ENCODE measurements at places on chromosomes 7 and 10.
A peak's percentile ranks its signal among the peaks of the same experiment; 100 is the strongest.

DNA sequence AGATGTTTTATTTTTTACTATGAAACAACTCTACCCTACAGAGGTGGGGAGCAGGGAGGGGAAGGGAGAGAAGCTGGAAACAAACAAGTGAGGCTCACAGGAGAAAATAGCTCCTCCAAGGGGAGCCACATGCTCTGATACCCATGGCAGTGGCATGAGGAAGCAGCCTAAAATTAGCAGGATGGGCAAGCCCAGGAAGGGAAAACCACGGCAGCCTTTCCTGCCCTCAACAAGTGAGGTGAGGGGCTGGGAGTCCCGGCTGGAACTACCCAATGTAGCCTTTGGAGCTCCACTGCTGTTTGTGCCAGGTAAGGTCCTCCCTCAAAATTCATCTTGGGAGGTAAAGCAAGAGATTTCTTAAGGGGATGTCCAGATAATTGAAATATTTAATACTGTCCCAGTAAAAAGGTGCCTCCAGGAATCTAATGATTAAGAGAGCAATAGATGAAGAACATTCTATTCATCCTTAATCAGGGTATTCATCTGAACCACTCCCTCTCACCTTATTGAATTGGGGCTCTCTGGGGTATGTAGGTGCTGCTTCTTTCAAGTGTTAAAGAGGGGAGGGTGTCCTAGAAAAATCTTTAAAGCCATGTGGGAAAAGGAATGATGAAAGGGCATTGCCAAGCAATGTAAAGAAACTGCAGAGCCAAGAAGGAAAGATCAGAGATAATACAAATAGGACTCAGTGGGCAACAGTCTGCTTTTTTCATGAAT, 12.8 kb upstream of the HERC4 start:
- DNase-seq: no peak

DNA sequence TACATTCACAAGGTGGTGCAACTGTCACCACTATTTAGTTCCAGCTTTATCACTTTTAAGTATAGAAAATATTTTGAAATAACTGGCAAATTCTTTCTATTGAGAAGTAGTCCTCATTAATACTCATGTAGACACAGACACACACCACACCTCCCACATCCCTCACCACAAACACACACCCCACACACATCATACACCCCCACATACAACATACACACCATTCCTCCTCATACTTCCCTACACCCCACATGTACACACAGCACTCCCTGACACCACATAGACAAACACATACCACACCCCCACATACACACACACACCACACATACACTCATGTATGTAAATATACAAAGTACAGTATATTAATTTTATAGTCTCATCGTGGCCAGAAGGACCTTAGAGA, 178.8 kb downstream of the LRMDA start:
- no peak for DNase-seq

GRCh38 chr10:28307267-28307666, 4.4 kb upstream of the MPP7 start:
- no peak for DNase-seq

GRCh38 chr10:86423739-86424138, 57.1 kb upstream of the GRID1 start:
- no peak for DNase-seq

DNA sequence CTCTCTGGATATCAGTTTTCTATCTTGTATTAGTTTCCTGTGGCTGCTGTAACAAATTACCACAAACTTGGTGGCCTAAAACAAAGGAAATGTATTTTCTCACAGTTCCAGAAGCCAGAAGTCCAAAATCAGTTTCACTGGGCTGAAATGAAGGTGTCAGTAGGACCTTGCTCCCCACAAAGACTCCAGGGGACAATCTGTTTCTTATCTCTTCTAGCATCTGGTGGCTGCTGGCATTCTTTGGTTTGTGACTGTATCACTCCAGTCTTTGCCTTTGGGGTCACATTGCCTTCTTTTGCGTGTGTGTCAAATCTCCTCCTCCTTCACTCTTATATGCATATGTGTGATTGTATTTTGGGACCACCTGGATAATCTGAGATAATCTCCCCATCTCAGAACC, 153.0 kb upstream of the PRPS1L1 start:
- no peak for DNase-seq

- no peak for DNase-seq
Observed at GRCh38 chr7:22564511-22565045, 64.6 kb upstream of the STEAP1B start.

DNA sequence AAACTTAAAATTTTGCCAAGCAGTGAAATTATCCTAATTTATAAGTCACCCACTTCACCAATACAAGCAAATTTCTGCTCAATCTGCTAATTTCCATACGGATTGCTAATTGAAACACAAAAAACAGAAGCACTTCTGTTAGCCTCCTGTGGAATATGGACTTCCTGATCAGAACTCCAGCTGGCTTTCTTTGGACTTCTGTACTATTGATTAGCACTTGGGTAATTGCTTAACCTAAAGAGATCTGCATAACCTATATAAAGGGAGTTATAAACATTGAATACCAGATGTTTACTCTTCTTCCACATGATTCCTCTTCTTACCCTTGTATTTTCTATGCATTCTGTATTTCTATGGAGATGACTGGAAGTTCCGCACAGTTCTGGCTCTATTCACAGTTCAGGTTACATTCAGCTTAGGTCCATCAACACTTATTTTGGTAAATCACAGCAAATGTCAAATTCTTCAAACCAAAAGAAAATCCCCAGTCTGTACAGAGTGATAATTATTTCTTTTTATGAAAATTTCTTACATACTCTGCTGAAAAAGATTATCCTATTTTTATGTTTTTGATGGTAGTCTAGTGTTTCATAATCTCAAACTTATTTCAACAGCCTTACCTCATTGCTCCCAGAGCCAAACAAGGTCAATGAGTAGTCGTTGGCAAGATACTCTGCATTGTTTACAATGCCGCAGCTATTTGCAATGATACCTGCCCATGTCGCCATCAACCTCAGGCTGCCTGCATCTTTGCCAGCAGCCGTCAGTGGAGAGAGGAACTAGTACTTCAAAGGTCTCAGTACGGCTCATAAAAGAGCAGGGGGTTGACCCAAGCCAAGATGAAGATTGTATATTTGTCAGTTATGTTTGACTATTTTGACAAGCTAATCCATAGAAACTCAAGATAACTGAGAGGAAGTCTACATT, 225.6 kb downstream of the AHR start:
- no peak for DNase-seq

DNA sequence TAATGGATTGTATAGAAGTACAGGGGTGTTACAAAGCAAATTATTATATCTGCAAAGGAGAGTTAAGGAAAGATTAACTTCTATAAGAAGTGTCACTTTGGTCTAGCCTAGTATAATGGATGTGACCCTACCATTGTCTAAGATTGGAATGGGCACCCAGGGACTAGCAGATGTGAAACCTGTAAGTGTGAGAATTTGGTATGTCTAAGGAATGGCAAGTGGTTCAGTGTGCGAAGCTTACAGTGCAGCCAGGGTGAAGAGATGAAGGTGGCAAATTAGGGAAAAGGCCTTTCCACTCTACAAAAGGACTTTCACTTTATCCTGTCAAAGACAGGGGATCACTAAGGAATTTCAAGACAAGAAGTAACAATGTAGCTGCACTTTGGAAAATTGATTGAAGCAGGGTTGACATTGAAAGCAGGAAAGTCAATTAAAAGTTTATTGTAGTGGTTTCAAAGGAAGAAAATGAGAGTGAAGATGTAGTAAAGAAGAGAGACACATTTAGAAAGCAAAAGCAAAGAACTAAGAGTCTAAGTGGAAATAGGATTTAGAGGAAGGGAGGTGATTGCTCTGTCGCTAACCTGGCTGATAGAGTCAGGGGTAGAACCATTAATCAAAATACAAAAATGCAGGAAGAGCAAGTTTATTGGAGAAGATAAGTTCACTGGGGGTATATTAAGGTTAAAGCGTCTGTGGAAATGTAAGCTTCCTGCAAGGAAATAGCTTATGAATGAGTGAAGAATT, 47.4 kb downstream of the KCND2 start:
- no peak for DNase-seq

DNA sequence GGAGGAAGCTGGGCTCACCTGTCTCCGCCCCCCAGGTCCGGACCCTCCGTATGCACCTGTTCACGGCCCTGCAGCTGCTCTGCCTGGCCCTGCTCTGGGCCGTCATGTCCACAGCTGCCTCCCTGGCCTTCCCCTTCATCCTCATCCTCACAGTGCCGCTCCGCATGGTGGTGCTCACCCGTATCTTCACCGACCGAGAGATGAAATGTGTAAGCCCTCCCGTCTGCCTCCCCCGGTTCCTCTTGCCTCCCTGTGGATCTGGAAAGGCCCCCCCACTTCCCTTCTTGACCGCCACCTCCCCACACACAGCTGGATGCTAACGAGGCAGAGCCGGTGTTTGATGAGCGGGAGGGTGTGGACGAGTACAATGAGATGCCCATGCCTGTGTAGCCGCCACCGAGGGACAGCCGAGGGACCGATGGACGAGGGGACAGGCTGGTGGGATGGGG, 4.6 kb downstream of the FASTK start:
- no peak for DNase-seq

DNA sequence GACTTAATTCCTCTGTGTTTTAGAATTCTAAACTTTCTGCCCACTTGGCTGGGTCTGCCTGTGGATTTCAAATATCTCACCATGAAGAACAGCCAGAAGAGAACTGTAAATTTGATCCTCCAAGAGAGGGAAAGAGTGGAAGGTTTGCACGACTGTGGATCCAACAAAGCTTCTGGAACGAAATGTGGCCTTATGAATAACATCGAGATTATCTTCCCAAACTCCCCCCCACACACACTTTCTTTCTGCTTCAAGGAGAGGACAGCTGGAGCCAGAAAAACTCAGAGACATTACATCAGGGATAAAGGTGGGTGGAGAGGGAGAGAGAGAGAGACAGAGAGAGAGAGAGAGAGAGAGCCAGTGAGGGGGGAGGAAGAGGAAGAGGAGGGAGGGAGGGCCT, 570.1 kb upstream of the MGMT start:
- DNase-seq: no peak

- no peak for DNase-seq
Observed at GRCh38 chr10:86583983-86584382, 62.4 kb upstream of the WAPL start.

- no peak for DNase-seq
Observed at GRCh38 chr7:15546272-15546792, 15.5 kb downstream of the AGMO start.

DNA sequence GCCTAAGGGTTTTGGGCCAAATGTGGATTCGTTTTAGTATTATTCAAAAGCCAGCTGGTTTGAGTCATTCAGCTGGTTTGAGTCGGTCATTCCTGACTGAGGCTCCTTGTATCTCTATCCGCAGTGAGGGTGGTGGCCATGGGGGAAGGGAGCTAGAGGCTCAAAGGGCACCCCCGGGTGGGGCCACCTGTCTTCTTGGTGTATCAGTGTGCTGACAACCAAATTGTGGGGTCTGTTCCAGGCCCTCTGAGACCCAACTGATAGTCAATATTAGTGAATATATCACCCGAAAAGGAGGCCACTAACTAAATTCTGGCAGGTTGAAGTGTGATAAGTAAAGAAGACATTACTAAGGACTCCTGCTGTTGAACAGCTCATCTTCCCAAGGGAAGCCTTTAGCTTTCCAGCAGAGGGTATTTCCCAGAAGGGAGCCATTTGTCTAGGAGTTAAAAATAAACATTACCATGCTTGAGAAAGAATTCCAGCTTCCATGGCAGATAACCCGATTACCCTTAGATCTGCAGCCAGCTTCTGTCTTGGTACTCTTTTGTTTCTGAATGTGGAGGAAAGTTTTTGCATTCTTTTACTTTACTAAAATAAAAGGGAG, 29.9 kb upstream of the DDX50 start:
- peak; percentile 14 for DNase-seq

GRCh38 chr10:70558871-70559810, 43.4 kb downstream of the PRF1 start:
- no peak for DNase-seq

DNA sequence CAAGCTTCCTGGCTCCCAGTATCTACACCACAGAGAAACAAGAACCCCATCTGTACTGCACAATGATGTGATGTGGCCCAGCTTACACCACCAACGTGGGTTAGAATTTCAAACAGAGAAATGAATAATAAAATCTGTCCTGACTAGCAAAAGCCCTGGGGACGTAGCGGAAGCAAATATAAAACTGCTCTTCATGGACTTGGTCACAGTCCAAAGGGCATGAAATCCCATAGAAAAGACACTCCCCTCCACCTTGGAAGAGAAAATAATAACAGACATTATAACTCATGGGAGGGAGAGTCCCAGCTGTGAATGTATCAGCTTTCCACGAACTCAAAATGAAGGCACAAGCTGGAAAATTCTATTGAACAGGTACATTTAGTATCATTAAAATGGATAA, 205.3 kb upstream of the GALNT17 start:
- DNase-seq: no peak

DNA sequence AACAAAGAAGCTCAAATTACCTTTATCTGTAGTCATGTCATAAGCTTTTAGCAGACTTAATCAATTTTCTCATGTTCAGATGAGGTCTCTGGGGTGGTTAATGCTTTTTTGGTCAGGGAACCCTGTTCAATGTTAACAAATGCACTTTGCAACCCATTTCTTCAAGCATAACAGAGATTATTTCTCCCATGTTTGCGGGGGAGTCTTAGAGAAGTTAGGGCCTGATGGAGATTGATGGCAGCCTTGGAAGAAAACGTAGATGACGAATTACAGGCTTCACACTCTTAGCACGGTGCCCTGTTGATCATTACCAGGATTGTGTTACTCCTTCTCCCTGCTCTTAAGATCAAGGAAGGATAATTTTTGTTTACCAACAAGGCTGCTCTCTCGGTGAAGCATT, 76.4 kb downstream of the AGMO start:
- DNase-seq: no peak

GRCh38 chr7:22549667-22550513, 49.9 kb upstream of the STEAP1B start:
- peak; percentile 8 for DNase-seq

GRCh38 chr7:94432817-94433216, 38.1 kb downstream of the COL1A2 start:
- no peak for DNase-seq

DNA sequence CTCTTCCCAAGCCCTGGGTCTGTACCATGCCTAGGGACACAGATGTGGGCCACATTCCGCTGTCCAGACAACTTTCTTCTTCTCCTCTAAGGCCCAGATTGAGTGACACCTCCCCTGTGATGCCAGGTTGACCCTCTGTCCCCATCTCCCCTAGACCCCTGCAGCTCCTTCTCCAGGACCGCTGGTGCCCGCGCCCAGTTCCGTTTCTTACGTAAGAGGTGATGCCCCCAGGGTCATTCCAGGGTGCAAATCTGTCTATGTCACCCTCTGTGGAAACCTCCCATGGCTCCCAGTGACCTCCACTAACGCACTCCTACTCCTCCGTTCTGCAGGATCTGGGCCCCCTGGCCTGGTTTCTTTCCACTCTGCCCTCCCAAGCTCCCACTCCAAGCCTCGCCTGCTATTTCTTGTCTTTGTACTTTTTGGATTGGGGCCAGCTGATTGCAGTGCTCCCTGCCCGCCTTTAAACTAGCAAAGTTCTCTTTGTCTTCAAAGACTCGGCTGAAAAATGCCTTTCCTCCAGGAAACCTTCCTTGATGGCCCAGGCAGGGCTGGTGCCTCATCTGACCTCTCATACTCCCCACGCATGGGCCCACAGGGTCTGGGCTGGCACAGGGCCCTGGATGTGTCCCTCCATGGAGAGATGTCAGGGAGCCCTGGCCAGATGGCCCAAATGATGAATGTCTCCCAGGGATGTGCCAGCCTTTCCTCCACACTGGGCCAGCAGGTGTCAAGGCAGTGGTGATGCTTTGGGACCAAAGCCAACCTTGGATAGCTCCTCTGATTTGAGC, 21.3 kb upstream of the ELN start:
- peak; percentile 42 for DNase-seq

GRCh38 chr10:72259491-72260238, 14.1 kb upstream of the DDIT4 start:
- DNase-seq: no peak

Data from DMS 273 treated with DMSO at 0.1 percent for 48 hours (cell line).